ENCODE measurements at places on chromosomes 5 and 9. TPM values are rescaled to one million over a fixed set of nuclear protein-coding genes. Genes with fewer than 3 reads are reported as not detected.
A peak's percentile ranks its signal among the peaks of the same experiment; 100 is the strongest.

DNA sequence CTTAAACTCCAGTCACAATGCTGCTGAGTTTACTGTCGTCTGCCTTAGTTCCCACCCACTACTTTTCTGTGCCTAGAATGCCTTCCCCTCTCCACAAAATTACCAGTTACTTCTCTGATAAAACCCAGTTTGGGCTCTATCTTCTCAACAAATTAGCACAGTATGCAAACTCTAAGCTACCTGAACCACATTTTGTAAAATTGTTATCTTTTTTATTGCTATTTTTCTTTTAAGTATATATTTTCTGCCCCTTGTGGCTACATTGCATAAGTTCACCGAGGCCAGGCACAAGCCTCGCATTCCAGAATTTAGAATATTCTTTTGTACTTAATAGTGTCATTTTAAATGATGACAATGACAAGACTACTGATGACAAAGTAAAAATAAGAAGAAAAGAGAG, 60.0 kb downstream of the POU5F2 start:
- DNase-seq = no peak
- no peak overlapping the region for H3K27ac ChIP-seq
- no peak overlapping the region for H3K4me3 ChIP-seq

- no peak overlapping the region for H3K27ac ChIP-seq
- no peaks in the 10 kb centered on the region for H3K36me3 ChIP-seq
- H3K4me1 ChIP-seq = no peaks in the 10 kb centered on the region
- peaks cover 10% of the 10 kb centered on the region for H3K27me3 ChIP-seq
These were observed 6.6 kb upstream of the PTPN3 start for GRCh38 chr9:109504689-109505088.

DNA sequence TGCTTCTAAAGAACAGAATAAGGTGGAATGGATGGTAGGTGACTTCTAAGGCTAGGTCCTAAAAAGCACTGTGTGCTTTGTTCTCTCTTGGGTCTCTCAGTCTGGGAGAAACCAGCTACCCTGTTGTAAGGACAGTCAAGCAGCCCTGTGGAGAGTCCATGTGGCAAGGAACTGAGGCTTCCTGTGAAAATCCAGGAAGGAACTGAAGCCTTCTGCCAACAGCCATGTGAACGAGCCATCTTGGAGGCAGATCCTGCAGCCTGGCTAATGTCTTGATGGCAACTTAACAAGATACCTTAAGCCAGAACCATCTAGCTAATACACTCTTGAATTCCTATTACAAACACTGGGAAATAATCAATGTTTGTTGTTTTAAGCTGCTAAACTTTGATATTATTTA, 100.1 kb upstream of the PCA3 start:
- no peak for DNase-seq
- no peaks in the 10 kb centered on the region for H3K4me1 ChIP-seq
- no peak overlapping the region for H3K4me3 ChIP-seq
- H3K27ac ChIP-seq = no peak overlapping the region
- H3K36me3 ChIP-seq = no peaks in the 10 kb centered on the region

DNA sequence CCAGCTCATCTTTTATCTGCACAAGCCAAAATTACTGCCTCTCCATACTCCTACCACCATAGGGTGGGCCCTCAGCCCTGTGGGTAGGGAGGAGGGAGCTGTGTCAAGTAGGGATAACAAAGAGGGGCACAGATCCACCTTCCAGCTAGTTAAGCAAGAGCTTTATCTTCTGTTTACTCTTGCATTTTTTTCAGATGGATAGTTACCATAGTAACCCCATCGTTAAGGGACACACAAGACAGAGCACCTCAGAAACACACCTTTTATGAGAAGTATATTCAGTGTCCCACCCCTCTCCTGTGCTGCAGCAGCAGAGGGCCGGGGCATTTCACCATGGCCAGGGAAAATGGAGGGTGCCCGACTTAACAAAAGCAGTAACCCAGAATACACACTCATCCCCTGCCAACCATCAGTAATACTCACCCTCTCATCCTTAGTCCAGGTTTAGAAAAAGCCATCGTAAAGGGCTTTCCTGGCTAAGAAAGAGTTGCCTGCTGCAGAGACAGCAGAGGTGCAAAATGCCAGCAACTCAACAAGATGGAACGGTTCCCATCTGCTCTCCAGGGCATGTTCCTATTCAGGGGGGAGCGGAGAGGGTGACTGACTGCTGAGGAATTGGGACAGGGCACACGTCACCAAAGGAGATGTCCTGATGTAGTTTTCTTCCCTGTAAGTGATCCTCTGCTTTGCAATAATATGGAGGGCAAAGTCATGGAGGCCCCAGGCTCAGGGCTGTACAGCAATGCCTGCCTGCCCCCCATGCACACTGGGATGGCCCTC, 25.1 kb downstream of the MACROH2A1 start:
- H3K4me1 ChIP-seq = no peaks in the 10 kb centered on the region
- H3K27me3 ChIP-seq = no peaks in the 10 kb centered on the region
- no peak for DNase-seq
- H3K27ac ChIP-seq = no peak overlapping the region
- no peak overlapping the region for H3K4me3 ChIP-seq

Gene BSPRY
- 5.5 TPM for total RNA-seq

DNA sequence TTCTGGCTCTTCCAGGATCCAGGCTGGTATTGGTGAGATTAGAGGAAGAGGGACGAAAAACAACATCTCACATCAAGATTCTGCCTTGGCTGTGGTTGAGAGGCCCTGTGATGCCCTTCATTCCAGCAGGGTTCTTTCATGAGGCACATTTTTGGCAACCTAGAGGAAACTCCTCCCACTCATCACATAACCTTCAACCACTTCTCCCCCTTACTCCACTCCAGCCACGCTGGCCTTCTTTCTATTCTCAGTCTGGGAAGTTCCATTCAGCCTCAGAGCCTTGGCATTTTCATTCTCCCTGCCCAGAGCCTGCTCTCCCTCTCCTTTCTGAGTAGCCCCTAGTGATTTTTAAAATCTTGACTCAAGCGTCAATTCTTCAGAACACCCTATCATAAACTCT, 337.5 kb downstream of the ZSWIM6 start:
- H3K4me1 ChIP-seq = no peaks in the 10 kb centered on the region
- no peak overlapping the region for H3K4me3 ChIP-seq
- H3K27ac ChIP-seq = no peak overlapping the region
- H3K27me3 ChIP-seq = no peaks in the 10 kb centered on the region
- no peak for DNase-seq

Gene CYLC2
- not detected for total RNA-seq

DNA sequence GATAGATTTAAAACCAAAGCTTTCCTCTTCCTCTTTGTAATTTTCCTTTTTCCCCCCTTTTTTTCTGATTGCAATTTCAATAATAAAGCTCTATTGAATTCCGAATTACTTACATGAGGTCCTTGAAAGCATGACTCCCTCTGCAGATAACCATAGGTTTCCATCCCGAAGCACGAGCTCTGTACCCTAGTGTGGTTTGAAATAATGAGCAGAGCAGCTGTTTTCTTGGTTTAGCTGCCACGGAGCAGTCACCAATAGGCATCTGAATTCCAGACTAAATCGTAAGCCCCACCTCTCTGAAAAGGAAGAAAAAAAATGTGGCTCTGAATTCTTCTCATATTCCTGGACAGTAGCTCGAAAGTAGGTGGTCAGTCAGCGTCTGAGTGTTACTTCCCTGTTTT, 18.5 kb upstream of the GNE start:
- no peak overlapping the region for H3K4me3 ChIP-seq
- no peaks in the 10 kb centered on the region for H3K4me1 ChIP-seq
- DNase-seq = no peak
- H3K27me3 ChIP-seq = no peaks in the 10 kb centered on the region
- H3K36me3 ChIP-seq = no peaks in the 10 kb centered on the region
- H3K27ac ChIP-seq = no peak overlapping the region

Gene HRH2
- 9.3 TPM for total RNA-seq

DNA sequence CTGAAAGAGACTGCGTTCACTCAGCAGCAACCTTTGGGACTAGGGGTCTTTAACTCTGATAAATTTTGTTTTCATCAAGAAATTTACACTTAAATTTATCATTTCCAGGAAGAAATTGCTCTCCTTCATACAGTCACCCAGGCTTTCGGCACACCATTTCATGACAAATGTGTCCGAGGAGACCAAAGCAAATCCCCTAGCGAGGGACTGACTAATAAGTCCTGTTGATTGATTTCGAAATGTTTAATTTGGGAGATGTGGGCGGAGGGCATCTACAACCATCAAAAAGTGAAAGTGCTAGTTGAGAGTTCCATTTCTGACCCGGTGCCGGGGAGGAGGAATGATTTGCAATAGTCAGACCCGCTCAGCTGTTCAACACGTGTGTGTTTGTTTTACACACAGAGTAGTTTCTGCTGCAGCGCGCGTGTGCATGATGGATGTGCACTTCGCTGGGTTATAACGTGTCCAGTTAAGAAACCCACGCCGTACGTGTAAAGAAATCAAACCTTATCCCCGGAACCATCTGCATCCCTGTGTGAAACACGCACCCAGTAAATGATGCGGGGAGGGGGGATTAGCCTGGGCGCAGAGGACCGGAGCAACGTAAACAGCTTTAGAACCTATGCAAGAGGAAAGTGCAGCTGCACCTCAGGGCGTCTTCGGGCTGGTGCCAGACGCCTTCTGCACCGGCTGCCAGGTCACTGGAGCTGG, 845 bp upstream of the NR4A3 start:
- H3K36me3 ChIP-seq = no peaks in the 10 kb centered on the region
- peaks cover 17% of the 10 kb centered on the region for H3K4me1 ChIP-seq
- no peak overlapping the region for H3K27ac ChIP-seq
- H3K27me3 ChIP-seq = peaks cover 48% of the 10 kb centered on the region
- peak overlapping the region; percentile 65 for H3K4me3 ChIP-seq

Gene ANKRD20A1
- total RNA-seq = not detected

GRCh38 chr5:15510831-15511230, 10.9 kb downstream of the FBXL7 start:
- H3K4me3 ChIP-seq = no peak overlapping the region
- no peaks in the 10 kb centered on the region for H3K36me3 ChIP-seq
- H3K27ac ChIP-seq = no peak overlapping the region
- peaks cover 5% of the 10 kb centered on the region for H3K4me1 ChIP-seq
- no peaks in the 10 kb centered on the region for H3K27me3 ChIP-seq
- DNase-seq = no peak

DNA sequence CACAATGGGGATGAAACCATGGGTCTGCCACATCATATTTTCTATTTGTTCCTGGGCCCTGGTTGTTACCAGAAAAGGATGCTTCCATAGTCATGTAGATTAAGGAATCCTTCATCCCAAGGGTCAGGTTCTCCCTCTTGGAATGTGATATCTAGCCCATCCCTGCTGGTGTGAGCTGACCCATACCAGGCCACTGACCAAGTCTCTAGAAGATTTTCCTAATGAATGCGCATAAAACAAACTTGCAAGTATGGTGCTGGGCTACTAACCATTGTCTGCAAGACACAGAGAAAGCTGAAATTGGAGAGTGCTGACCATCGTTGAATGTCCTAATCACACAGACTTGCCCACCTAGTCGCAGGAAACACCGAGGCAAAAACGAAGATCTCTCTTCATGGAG, 972.6 kb downstream of the EFNA5 start:
- H3K4me3 ChIP-seq = no peak overlapping the region
- H3K36me3 ChIP-seq = no peaks in the 10 kb centered on the region
- no peak for DNase-seq
- no peaks in the 10 kb centered on the region for H3K27me3 ChIP-seq

Gene SLC45A2
- total RNA-seq = not detected

- H3K4me1 ChIP-seq = no peaks in the 10 kb centered on the region
- no peak overlapping the region for H3K4me3 ChIP-seq
- DNase-seq = peak; percentile 43
- H3K27me3 ChIP-seq = no peaks in the 10 kb centered on the region
These were observed 49.5 kb downstream of the AMBP start for GRCh38 chr9:114028646-114029045.

GRCh38 chr9:128861501-128861900, 20.2 kb downstream of the KYAT1 start:
- H3K27me3 ChIP-seq = no peaks in the 10 kb centered on the region
- no peak for DNase-seq
- H3K4me3 ChIP-seq = no peak overlapping the region
- H3K27ac ChIP-seq = no peak overlapping the region

- no peaks in the 10 kb centered on the region for H3K27me3 ChIP-seq
- no peak overlapping the region for H3K4me3 ChIP-seq
- peak; percentile 24 for DNase-seq
- no peaks in the 10 kb centered on the region for H3K36me3 ChIP-seq
- H3K27ac ChIP-seq = no peak overlapping the region
These were observed 183.9 kb downstream of the AUH start for GRCh38 chr9:91177661-91178280.

DNA sequence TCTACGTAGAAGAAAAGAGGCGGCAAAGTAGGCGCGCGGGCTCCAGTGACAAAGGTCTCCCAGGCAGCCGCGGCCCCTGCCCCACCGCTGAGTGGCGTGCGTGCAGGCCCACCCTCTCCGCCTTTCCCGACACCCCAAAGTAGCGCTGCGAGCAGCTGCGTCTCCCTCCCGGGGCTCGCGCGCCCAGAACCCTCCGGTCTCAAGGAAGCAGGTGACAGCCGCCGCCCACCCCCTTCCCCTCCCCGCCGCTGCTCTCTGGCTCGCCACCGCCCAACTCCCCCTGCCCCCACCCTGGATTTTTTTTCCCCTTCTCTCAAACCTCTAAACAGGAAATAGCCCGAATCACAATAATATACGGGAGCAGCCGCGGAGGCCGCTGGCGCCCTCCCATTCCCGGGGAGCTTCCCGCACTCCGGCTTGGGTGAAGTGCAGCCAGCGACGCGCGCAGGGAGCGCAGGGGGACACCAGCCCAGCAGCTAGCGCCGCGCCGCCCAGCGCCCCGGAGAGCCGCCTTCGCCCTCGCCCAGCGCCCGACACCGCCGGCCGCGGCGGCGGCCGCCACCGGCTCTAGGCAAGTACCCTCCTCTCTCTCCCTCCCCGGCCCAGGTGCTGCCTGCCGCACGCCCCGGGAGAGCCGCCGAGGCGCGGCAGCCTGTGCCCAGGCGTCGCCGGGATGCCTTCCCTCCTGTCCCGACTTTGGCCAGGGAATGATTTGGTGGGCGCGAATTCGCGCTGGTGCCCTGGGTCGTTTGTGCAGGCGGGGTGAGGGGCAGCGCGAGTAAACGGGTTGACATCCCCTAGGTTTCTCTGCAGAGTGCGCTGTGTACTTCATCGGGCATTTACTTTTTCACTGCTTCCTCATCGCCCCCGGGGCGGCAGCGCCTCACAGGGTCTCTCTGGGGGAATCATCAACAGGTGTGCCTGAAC, 52.7 kb upstream of the TJP2 start:
- H3K4me3 ChIP-seq = peak overlapping the region; percentile 91
- no peaks in the 10 kb centered on the region for H3K27me3 ChIP-seq
- peak overlapping the region; percentile 96 for H3K27ac ChIP-seq
- no peaks in the 10 kb centered on the region for H3K36me3 ChIP-seq

- no peak overlapping the region for H3K27ac ChIP-seq
- H3K4me3 ChIP-seq = no peak overlapping the region
- H3K4me1 ChIP-seq = no peaks in the 10 kb centered on the region
- DNase-seq = no peak
These were observed 35.2 kb downstream of the SH3PXD2B start for GRCh38 chr5:172418862-172419814.

All from H1 (cell line).